Sigmoid colon (tissue), 7 donors: ENCODE measurements at places on chromosomes 5 and 9.

DNA sequence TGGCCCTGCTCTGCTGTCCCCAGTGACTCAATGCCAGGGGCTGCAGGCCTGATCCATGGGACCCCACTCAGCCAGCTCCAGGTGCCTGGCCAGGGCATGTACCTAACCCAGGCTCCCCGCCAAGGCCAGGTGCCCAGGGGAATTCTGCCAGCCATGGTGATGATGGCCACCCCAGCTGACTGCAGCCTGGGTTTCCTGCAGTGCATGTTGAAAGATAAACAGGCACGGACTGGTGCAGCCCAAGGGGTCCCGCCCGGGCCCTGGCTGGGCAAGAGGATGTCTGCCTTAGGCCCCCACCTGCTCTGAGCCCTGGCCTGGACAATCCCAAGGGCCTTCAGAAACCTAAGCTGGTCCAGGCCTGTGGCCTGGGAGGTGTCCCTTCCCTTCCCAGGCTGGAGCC lies 1.2 kb downstream of the ABCA2 start:
- no peak for DNase-seq

- no peak for DNase-seq
These were observed 132.6 kb downstream of the SPOCK1 start for GRCh38 chr5:137366526-137366925.

DNA sequence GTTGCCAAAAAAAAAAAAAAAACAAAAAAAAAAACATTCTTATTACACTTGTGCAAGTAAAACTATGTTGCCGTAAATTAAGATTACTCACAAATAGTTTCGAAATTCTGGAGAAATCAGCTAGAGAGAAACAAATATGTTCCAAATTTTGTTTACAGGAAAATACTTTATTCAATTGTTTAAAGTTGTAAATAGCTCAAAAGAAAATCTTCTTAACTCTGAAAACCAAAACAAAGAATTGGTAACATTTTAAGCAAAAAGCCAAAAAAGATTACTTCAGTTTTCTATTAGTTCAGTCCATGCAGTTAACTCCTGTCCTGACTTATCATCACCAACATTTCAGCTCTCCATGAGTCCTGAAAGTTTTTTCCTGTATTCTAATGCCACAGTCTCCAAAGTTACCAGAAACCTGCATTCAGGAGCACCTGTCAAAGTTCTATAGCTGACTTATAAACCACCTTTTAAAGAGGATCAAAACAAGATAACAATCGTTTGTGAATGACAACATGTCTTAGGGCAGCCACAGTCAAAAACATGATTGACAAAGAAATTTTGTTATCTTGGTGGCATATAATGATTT lies 194.1 kb downstream of the RANBP17 start:
- DNase-seq: no peak

GRCh38 chr9:91037511-91038482 lies 236.2 kb downstream of the SYK start:
- DNase-seq: peak; percentile 89

DNA sequence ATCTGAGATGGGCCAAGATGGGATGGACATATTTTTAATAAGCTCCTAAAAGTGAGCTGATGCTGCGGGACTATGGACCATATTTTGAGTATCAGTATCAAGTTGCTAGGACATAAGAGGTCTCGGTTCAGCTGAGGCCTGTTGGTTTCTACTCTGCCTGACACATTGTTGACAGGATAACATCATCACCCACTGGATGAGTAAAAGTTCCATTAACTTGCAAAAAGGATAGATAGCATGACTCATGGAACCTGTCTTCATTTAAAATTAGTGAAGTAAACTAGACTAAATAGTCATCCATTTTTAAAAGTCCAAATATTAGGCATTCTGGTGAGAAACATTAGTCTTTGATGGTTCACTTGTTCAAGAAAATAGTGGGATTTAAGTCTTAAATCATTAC lies 33.3 kb downstream of the PARP8 start:
- no peak for DNase-seq

DNA sequence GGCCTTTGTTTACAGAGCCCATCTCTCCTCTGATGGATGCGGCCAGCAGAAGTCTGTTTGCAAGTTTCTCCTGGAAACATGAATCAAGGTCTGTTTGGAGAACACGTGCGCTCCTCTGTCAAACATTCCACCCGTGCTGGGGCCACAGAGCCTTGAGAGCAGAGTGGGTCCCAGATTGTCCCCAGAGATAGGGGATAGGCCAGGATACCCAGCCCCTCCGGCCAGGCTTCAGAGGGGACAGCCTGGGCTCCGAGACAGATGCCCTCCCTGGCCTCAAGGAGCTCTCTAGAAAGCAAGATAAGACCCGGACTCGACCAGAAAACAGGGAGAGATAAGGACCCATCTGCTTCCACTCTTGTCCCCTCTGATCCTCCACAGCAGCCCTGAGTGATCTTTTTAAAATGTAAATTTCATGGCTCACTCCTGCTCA lies 40.4 kb upstream of the HAND1 start:
- no peak for DNase-seq

DNA sequence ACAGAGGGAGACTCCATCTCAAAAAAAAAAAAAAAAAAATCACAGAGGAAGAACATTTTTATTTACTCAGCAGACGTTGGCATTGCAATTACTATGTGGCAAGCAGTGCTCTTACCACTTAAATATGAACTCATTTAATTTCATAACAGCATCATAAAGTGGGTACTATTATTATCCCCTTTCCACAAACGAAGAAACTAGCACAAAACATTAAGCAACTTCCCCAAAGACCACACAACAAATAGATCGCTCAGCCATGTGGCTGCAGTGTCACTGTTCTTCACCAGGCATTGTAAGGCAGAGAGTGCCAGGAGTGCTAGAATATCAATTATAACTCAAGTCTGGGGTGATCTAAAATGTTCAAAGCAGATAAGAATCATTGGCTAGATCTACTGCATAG lies 69.8 kb upstream of the PLPP6 start:
- DNase-seq: no peak

DNA sequence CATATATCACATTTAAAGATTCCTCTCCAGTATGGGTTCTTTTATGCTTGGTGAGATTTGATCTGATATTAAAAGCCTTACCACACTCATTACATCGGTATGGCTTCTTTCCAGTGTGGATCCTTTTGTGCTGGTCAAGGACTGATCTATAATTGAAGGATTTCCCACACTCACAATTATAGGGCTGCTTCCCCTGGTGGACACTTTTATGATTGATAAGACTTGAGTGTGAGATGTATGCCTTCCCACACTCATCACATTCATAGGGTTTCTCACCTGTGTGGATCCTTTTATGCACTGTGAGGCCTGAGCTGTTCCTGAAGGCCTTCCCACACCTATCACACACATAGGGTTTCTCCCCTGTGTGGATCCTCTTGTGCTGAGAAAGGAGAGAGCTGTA lies 12.2 kb downstream of the ZFP62 start:
- DNase-seq: no peak

DNA sequence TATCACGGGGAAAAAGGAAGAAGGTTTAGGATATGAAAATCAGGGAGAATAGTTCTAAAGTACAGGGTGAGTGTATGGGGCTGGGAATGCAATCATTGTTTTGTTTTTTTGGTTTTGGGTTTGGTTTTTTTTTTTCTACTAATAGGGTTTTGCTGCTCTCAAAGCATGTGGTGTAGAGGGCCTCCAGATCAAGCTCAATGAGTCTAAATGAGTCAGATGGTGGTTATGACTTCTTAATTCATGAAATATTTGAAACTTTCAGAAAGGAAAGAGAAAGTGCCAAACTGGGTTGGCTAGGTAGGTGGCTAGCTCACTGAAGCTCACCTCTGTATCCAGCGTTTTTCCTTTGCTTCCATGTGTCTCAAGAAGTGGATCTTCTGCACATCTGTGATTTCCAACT lies 10.7 kb downstream of the OR1L8 start:
- no peak for DNase-seq

- no peak for DNase-seq
These were observed 315.5 kb downstream of the FER start for GRCh38 chr5:109063223-109063622.

- no peak for DNase-seq
These were observed 74.7 kb downstream of the HAPLN1 start for GRCh38 chr5:83645936-83646335.

GRCh38 chr9:84932915-84933527 lies 263.5 kb downstream of the NTRK2 start:
- no peak for DNase-seq

DNA sequence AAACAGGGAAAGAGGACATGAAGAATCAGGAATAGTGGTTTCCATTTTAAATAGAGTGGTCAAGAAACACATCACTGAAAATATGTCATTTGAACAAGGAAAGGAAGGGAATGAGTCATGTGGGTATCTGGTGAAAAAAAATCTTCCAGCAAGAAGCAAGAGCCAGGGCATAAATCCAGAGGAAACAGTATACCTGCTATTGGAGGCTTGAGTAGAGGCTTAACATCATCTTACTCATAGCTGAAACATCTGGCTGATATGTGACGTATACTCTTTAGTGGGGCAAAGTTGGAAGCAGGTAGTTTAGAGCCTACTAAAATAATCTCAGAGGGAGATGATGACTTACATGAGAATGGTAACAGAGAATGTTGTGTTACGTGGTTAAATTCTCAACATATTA lies 517.2 kb downstream of the CAAP1 start:
- DNase-seq: no peak
